ENCODE measurements at places on chromosomes 3 and 15.

DNA sequence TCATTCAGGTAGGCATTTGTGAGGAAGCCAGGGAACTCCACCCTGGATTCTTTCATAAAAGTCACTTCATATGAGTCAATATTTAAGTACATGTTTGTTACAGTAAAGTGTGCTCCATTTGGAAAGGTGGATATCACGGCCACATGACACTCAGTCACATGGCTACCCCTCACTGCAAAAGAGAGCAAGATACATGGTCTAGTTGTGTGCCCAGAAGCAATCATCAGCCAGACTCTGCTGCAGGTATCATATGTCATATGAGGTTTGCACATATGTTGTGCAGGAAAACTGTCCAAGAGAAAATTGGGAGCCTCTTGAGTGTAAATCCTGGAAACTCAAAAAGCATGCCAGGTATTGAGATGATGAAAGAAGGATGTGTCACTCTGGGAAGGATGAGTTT is 55.0 kb upstream of the NMNAT3 start:
- no peak for DNase-seq

DNA sequence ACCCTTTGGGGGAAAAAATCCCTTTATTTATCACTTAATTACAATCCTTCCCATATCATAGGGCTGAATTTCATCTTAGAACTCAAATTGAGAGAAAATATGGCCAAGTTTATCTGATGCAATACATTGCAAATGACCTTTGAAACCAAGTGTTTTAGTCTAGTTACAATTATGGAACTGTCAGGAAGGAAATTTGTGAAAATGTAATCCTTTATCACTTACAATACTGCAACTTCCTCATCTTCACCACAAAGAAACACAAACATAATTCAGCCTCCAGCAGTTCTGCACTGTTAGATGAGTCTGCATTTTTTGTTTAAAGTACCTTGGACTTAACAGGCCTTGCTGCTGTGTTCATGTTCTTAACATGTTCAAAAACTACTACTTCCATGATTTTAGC is 4.6 kb downstream of the CCPG1 start:
- DNase-seq = peak; percentile 71

- no peak for DNase-seq
Measured at GRCh38 chr3:87390821-87391220, 114.4 kb upstream of the POU1F1 start.

DNA sequence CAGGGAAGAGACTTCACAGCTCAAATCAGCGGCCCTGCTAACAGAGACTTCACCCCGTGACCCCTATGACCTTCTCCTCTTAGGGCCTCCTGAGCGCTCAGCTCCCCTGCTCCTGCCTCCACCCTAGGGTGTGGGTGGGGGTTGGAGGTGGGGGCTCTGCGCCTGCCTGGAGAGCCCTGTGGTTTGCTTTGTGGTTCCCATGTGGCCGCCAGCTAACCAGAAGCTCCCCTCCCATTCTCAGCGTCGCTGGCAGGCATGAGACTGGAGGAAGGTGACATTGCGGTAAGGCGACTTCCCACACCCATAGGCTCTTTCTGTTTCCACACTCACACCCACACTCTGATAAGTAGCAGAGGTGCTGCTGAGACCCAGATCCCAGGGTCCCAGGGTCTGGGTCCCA is 27.6 kb downstream of the XYLB start:
- DNase-seq = no peak

DNA sequence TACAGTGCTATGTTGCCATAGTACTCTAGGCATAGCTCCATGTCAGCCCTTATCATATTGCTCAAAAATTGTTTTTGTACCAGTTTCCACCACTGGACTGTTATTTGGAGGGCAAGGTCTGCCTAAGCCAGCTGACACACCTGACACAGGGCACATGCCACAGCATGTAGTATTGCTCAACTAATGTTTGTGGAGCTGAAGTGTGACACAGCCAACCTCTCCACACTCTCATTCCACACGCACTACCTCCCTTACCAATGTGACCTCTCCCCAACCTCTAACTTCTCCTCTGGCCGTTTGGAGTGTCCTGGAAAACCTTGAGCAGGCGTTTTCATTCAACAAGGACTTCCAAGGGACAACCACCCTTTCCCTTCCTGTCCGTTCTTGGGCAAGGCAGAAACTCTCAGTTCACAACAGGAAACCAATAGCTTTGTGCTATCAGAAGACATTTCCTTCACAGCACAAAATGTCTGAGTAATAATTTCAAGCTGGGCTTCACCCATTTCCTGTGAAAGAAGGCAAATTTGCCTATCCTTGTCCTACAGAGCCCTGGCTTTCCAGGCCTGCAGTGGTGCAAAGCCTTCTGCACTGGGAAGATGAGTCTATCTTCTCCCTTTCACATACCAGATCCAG is 38.4 kb downstream of the TLNRD1 start:
- no peak for DNase-seq

GRCh38 chr3:106114220-106114619 is 245.4 kb upstream of the CBLB start:
- DNase-seq = peak; percentile 57

GRCh38 chr3:59549962-59550361 is 500.1 kb upstream of the CFAP20DC start:
- DNase-seq = no peak

GRCh38 chr3:197298945-197299854 is 788 bp upstream of the DLG1 start:
- DNase-seq = peak; percentile 39

- DNase-seq = no peak
Measured at GRCh38 chr3:79366414-79366813, 401.4 kb downstream of the ROBO1 start.

- no peak for DNase-seq
Measured at GRCh38 chr3:12818273-12818672, 21.8 kb downstream of the CAND2 start.

- peak; percentile 84 for DNase-seq
Measured at GRCh38 chr15:83200162-83200561, 7.5 kb downstream of the HDGFL3 start.

- peak; percentile 54 for DNase-seq
Measured at GRCh38 chr3:51389423-51390183, 1.5 kb upstream of the RBM15B start.

GRCh38 chr3:69326855-69327300 is 59.0 kb downstream of the FRMD4B start:
- DNase-seq = no peak

DNA sequence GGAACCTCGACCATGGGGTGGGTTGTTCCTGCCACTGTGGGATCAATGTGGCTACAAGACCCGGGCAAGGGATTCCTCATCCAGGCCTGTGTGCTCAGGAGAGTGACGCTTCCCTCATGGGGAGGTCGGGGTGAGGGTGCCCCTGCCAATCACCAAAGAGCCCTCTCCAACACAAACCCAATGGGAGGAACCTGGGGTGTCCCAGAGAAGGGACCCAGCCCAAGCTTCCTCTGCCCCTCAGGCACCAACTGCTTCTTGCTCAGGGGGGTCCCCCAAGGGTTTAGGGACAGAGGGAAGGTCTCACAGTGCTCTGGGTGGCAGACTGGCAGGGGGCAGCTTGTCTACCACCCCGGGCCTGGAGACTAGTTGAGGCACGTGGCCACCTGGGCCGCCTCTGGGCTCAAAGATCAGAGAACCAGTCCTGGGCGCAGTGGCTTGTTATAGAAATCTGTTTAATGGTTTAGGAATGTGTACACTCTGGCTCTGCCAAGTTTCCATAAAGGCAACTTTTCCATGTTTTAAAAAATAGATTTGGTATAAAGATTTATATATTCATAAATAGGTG is 26.6 kb downstream of the GP9 start:
- peak; percentile 48 for DNase-seq

DNA sequence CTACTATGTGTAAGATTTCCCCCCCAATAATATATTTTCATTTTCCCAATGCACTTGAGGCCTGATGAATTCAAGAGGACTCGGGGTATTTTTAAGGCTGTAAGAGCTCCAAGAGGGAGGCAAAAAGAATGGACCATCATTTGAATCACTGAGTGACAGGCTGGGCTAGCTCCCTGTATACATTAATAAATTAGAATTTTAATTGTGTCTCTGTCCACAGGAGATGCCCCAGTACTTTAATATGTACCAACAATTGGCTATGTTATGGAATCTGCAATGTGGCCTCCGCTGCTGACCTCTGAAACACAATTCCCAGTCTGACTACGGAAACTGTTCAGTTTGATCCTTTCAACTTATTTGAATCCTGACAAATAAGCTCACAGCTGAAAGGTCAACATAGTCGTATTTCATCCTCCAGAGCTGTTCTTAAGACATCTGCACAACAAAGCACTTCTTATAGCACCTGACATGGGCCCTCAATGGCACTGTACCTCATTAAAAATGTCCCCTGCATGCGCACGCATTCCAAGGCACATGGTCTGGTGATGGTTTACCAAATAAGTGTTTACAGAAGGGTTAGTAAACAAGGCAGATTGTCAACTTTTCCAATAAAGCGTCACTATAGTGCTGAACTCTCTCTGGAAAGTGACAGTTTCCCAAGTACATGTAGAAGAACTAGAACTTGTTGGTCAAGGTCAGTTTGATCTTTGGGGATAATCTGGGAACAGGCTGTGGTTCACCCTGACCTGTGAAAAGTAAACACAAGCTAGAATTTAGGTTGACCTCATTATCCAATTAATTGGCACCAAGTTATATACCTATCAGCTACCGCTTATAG is 472.9 kb downstream of the FOXP1 start:
- no peak for DNase-seq

DNA sequence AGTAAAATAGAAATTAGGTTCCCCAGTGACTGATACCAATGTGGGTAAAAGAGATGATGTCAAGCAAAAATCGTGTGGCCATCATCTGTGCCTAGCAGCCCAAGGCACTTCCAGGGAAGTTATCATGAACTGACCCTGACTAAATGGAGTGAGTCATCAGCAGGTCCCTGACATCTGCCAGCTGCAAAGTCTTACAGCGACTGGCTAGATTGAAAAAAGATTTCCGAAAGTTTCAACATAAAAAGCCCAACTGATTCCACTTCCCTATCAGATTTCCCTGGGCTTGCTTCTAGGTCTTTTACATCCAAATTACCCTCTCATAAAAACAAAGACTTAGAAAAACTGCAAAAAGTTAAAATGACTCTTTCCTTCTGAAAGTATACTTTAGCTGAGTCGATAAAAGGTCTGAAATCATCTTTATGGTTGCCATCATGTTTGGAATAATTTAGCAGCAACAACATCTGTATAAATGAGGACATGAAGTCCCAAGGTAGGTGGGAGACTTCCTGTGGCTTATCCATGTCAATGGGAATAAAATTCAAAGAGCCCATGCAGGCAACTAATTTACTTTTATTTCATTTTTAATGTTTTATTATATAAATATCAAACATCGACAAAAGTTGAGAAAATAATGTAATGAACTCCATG is 342.8 kb downstream of the ERC2 start:
- DNase-seq = peak; percentile 80

DNA sequence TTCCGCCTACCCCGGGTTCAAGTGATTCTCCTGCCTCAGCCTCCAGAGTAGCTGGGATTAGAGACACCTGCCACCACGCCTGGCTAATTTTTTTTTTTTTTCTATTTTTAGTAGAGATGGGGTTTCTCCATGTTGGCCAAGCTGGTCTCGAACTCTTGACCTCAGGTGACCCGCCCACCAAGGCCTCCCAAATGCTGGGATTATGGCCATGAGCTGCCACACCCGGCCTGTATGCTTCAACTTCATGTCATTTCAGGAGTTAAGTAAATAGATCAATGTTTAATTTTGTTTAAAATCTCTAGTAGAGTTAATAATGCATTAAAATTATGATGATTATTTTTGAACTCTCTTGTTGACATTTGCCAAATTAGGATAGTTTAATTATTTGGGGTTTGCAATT is 121.1 kb upstream of the ALDH1A3 start:
- no peak for DNase-seq

- DNase-seq = no peak
Measured at GRCh38 chr3:62220616-62221015, 152.7 kb downstream of the FEZF2 start.

GRCh38 chr3:22451501-22451900 is 700.5 kb upstream of the ZNF385D start:
- no peak for DNase-seq

DNA sequence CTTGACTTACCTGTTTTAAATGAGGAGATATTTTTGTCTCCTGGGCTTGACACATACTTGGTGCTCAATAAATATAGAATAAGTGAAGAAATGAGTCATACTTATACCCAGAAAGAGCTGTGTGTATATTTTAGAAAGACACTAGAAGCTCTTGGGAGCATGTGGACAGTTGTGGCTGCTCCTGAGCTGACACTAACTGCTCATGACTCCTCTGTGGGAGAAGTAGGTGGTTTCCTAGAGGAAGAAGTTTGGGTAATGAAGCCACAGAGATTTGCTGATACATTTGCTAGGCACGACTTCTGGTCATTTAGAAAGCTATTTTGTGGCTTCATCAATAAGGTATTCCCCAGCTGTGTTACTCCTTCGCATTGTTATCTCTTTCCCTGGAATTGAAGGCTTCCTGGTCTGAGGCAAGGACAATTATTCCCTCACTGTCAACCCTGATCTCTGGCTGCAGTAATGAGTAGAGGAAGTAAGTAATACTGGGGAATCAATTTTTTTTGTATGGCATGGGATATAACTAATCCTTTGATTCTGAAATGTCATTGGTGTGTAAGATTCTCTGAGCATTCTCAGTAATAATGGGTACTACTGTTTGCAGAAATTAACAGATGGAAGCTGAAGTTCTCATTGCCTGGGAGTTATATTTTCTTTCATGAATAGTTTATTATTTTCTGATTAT is 79.6 kb upstream of the DCBLD2 start:
- DNase-seq = peak; percentile 83

DNA sequence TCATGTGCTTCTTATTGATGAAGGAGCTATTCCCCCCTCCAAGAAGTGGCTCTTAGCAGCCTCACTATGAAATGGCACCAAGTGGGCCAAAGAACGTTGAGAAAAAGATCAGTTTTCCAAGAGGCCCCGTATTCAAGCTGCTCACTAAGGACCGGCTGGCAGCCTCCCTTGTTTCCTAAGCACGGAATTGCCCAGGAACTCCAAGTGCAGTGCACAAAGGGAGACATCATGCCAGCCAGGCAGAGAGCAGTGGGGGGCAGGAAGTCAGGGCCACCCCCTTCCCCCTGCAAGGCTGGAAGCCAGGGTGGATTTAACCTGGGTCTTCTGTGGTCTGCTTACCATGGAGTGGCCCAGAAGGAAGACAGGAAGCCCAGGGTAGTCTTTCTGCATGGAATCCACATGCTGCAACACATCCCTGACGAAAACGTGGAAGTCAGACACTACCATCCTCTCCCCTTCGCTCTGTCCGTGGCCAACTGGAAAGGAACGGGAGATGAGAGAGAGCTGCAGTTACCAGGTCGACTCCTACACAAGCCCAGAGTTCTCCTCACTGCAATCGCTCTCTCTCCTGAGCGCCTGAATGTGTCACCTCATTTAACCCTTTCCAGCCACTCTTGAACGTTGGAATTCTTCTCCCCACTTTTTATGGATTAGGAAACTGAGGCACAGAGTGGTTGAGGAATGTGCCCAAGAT is 49.5 kb downstream of the ABTB1 start:
- no peak for DNase-seq

- peak; percentile 38 for DNase-seq
Measured at GRCh38 chr3:125140818-125141595, 71.5 kb downstream of the SLC12A8 start.
